ENCODE measurements at places on chromosomes 7 and 10.

DNA sequence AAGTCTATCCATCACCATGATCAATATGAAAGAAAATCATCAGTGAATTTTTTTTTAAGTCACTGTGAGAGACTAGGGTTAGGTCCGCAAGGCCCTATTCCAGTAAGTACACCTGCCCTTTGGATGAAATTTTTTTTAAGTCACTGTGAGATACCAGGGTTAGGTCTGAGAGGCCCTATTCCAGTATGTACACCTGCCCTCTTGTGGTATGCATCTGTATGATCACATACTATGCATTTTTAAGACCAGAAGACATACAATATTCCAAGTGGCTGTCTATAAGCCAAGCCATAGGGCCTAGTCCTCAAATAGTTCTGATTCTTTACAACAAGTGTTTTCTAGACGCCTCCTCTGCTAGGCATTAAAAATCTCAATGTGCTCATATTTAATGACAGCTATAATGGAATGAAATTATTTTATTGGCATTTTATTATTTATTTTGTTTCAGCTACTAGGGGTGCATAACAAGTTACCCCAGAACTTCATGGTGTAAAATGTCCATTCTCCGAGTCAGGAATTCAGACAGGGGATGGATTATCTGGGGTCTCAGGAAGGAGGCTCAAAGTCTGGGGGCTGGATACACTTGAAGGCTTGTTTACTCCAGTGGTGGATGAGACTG lies 53.1 kb downstream of the TEX36 start:
- DNase-seq: peak; percentile 26

DNA sequence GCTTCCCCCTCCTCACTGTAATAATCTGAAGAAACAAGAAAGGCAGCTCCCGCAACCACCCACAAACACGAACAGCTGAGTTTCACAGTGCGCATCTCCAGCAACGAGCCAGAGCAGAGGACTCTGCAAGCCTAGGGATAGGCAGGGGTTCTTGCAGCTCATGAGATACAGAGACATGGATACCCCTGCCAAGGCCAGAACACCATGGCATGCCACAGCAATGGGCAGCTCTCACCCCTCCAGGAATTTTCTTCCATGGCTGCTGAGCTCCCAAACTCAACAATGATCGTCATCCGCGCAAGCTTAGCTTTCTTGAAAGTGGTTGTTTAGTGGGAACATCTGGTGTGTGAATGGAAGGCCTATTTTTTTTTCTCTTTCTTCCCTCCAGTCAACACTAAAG lies 637.3 kb downstream of the SORCS3 start:
- no peak for DNase-seq

GRCh38 chr10:15726042-15726441 lies 6.3 kb upstream of the ITGA8 start:
- DNase-seq: no peak

- DNase-seq: no peak
These were observed 604.1 kb downstream of the GALNT17 start for GRCh38 chr7:71735961-71736556.

DNA sequence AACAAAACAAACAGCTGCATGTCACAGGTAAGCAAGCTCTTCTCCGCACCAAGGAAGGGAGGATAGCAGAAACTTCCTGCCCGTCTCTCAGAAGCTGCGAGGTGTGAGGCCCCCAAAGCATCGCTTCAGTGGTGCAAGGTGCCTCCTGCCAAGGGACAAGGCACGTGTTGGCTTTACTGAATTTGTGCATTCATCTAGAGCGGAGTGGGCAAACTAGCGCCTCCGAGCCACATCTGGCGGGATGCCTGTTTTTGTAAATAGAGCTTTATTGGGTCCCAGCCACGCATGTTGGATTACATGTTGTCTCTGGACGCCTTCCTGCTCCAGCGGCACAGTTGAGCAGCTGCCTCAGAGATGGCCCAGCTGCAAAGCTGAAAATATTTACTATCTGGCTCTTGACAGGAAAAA lies 27.7 kb downstream of the PHYH start:
- DNase-seq: no peak
